ENCODE measurements at places on chromosomes 12 and 14.

- peak; percentile 30 for DNase-seq
Measured at GRCh38 chr14:101005447-101005846, 101.9 kb upstream of the RTL1 start.

DNA sequence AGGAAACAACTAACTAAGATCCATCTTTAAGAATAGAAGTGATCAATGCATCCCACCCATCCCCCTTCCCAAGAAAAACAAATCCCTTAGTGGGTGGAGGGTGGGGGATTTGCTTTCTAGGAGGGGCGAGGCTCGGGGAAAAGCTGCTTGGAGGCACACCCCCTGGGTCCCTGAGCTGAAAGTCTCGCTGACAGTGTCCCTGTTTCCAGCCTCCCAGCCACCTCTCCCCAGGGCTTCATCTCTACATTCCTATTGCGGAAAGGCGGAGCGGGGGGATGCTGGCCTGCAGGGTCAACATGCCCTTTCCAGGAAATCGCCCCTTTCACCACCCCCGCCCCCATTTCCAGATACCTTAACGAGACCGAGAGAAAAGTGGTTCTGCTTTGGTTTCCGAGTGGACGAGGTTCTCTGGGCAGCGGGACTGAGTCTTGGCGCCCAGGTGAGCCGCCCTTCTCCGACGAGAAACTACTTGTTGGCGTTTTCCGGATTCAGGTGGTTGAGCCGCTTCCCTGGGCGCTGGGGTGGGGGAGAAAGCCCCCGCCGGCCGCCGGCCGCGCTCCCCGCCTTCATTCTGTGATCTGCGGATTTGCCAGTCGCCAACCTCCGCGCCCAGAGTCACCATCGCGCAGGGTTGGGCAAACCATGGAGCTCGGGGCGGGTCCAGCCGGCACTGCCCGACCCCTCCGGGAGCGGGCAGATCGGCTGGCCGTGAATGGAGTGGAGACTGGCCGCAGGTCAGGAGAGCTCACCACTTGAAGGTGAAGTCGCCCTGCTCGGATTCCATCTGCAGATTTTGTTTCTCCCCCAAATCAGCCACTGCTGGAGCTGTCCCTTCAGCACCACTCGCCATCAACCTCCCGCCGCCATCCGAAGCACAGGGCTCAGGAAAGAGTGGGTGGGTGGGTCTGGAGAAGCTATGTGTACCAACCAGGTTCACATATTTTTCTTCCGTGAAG lies 505 bp downstream of the KCNC2 start:
- DNase-seq, result no peak

DNA sequence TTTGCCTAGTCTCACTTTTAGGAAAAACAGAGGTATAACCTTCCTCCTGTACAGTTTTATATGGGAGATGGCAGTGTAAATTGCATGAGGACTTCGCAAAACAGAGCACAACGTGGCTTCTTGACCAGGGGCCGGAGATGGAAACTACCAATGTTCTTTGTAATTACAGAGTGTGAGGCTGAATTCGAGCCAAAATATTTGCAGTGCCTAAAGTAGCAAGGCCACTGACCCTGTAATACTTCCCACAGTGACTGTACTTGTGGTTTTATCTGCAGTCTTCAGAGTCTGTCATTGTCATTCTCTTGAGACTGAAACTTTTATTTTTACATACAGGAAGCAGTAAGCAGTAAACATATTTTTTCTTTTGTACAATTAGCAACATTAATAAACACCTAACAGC lies 98.9 kb downstream of the RERG start:
- no peak for DNase-seq

- no peak for DNase-seq
Measured at GRCh38 chr14:85482552-85482951, 47.4 kb upstream of the FLRT2 start.

GRCh38 chr14:29242755-29243754 lies 476.5 kb downstream of the FOXG1 start:
- no peak for DNase-seq

- peak; percentile 57 for DNase-seq
Measured at GRCh38 chr14:90999299-90999698, 61.1 kb downstream of the RPS6KA5 start.

DNA sequence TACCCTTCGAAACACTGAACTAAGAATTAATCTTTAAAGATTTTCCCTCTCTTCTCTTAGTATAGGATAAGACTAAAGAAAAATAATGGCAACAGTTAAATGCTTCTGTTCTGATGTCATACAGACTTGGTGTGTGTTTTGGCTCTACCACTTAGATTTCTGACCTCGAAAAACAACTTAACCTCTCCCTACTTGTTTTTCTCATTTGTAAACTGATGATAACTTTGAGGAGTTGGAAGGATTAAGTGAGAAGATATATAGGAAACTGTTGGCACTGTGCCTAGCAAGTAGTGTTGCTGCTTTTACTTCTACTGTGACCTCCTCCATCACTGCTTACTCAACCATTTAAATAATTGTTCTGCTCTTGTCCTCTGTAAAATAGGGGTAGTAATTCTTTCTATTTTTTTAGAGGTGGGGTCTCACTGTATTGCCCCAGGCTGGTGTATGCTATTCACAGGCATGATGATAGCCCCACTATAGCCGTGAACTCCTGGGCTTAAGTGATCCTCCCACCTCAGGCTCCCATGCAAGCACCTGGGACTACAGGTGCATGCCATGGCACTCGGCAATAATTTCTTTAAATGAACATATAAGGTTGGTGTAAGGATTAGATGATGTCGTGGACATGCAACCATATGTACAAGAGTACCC lies 22.4 kb downstream of the PALS1 start:
- DNase-seq, result no peak
